Right atrium auricular region (tissue), 2 donors: ENCODE measurements at places on chromosomes 2 and 18.
A peak's percentile ranks its signal among the peaks of the same experiment; 100 is the strongest.

- no peak for DNase-seq
- no peak overlapping the region for H3K4me3 ChIP-seq
- H3K27me3 ChIP-seq, result no peaks in the 10 kb centered on the region
- H3K4me1 ChIP-seq, result no peaks in the 10 kb centered on the region
- no peaks in the 10 kb centered on the region for H3K36me3 ChIP-seq
These were observed 280.8 kb downstream of the SETBP1 start for GRCh38 chr18:44961288-44961995.

GRCh38 chr18:44859751-44860439 is 179.2 kb downstream of the SETBP1 start:
- H3K36me3 ChIP-seq, result no peaks in the 10 kb centered on the region
- H3K27me3 ChIP-seq, result no peaks in the 10 kb centered on the region
- no peak overlapping the region for H3K27ac ChIP-seq
- H3K4me1 ChIP-seq, result no peaks in the 10 kb centered on the region
- H3K4me3 ChIP-seq, result no peak overlapping the region

DNA sequence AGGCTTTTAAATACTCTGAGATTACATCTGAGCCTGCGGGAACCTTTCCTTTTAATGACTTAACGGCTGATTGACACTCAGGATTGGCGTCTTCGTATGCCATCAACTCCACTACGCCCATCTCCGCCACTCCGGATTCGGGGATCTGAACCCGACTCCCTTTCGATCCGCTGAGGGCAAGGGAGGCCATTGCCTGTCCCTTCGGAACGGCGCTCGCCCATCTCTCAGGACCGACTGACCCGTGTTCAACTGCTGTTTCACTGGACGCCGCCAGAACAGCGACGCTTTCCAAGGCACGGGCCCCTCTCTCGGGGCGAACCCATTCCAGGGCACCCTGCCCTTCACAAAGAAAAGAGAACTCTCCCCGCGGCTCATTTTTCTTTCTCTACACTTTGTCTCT is 90.4 kb downstream of the PID1 start:
- no peaks in the 10 kb centered on the region for H3K36me3 ChIP-seq
- H3K4me1 ChIP-seq, result no peaks in the 10 kb centered on the region
- no peak overlapping the region for H3K4me3 ChIP-seq
- no peaks in the 10 kb centered on the region for H3K27me3 ChIP-seq

- no peak overlapping the region for H3K4me3 ChIP-seq
- no peak for DNase-seq
- H3K36me3 ChIP-seq, result no peaks in the 10 kb centered on the region
- H3K4me1 ChIP-seq, result no peaks in the 10 kb centered on the region
- no peak overlapping the region for H3K27ac ChIP-seq
- H3K27me3 ChIP-seq, result no peaks in the 10 kb centered on the region
These were observed 10.6 kb downstream of the CFAP210 start for GRCh38 chr2:169683425-169684134.

DNA sequence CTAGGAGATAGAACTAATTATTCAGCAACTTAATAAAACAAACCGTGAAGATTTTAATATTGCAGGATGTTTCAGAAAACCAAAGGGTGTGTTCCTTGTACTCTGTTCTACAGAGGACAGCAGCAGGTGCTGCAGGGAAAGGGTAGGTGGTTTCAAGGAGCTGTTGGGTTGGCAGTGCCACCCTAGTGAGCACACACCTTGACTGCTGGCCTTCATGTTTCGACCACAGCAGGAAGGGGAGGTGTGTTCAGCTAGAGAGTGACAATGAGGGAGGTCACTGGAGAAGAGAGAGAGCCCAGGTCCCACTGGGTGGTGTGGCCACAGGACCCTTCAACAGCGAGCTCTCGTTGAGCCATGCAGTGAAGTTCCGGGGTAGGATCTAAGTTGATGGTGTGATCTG is 98.6 kb downstream of the ZNF236 start:
- H3K27me3 ChIP-seq, result no peaks in the 10 kb centered on the region
- H3K4me1 ChIP-seq, result no peaks in the 10 kb centered on the region
- H3K36me3 ChIP-seq, result peaks cover 46% of the 10 kb centered on the region
- DNase-seq, result no peak
- H3K4me3 ChIP-seq, result no peak overlapping the region

GRCh38 chr2:8462899-8463648 is 218.8 kb upstream of the ID2 start:
- no peak overlapping the region for H3K4me3 ChIP-seq
- DNase-seq, result peak; percentile 36
- no peaks in the 10 kb centered on the region for H3K4me1 ChIP-seq
- no peaks in the 10 kb centered on the region for H3K36me3 ChIP-seq
- no peak overlapping the region for H3K27ac ChIP-seq

DNA sequence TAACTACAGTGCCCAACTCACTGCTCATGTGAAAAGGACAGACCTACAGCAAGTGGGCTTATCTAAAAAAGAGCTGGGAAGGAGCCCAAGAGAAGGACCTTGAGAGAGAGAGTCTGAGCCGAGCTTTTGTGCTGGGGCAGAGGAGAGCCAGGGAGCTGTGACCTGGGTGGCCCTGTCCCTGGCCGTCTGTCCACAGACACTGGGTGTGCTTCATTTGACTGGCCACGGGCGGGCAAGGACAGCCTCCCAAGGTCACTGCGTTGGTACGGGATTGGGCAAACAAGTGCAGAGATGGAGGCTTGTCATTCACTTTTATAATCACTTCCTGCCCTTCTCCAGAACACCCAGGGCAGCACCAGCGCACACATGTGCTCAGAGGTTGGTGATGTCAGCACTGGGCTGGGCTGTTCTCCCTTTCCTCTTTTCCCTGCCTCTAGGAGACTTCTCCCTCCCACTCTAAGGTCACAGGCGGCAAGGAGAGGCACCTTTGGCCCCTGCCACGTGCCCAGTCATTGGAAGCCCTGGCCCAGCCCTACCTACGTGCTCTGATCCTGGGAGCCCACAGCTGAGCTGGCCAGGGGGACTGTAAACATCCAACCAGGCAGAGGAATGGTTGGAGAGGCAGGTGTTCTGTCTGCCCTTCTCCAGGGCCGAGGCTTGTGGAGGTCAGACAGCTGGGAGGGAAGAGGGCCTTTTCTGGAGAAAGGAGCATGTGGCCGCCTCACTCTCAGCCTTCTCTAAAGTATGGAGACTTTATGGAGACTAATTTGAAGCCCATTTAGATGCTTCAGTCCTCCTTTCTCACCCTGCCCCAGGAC is 6.4 kb upstream of the PSD4 start:
- no peak overlapping the region for H3K27ac ChIP-seq
- H3K4me1 ChIP-seq, result no peaks in the 10 kb centered on the region
- no peaks in the 10 kb centered on the region for H3K27me3 ChIP-seq
- H3K36me3 ChIP-seq, result no peaks in the 10 kb centered on the region
- no peak overlapping the region for H3K4me3 ChIP-seq

GRCh38 chr2:27627963-27628766 is 647 bp downstream of the CCDC121 start:
- no peaks in the 10 kb centered on the region for H3K4me1 ChIP-seq
- H3K4me3 ChIP-seq, result peak overlapping the region; percentile 78
- peaks cover 6% of the 10 kb centered on the region for H3K36me3 ChIP-seq
- no peaks in the 10 kb centered on the region for H3K27me3 ChIP-seq
- peak overlapping the region; percentile 72 for H3K27ac ChIP-seq

GRCh38 chr18:57659460-57660102 is 37.9 kb upstream of the NARS1 start:
- H3K36me3 ChIP-seq, result peaks cover 23% of the 10 kb centered on the region
- H3K4me3 ChIP-seq, result no peak overlapping the region
- no peak for DNase-seq
- no peaks in the 10 kb centered on the region for H3K27me3 ChIP-seq

DNA sequence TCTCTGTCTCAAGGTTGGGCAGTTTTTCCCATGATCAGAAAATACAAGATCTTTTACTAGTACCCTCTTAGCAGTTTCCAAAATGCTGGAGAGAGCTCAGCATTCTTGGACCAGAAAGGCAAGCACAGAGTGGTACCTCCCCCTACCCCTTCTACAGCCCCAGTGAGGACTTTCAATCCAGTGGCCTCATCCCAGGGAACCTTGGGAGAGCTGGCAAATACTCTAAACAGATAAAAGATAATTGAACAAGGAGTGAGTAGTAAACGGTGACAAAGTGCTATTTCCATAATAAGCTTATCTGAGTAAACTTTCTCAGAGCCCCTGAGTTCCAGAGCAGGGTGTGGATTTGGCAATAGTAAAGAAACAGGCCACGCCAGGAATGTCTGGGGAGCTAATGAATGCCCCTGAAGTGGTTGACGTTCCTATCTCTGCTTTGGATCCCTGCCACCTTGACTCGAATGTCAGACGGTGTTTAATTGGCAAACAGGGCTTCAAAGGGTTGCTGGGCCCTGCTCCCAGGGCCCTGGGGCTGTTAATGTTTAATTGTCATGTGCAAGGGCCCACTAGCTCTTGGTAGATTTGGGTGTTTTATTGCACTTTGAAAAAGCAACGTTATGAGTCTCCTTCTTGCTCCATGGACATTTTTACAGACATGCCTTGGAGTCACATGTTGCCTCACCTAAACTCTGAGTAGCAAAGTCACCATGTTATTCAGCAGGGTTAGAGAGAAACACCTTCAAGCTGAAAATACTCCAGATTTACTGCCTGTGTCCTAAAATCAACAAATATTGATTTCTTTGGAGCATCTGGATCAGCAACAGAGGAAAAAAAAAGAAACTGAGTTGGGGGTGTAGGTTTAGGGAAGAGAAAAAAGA is 239.9 kb downstream of the CYRIA start:
- H3K4me3 ChIP-seq, result no peak overlapping the region
- peak overlapping the region; percentile 62 for H3K27ac ChIP-seq
- no peaks in the 10 kb centered on the region for H3K36me3 ChIP-seq
- no peaks in the 10 kb centered on the region for H3K4me1 ChIP-seq

GRCh38 chr2:179021258-179021657 is 28.7 kb downstream of the CCDC141 start:
- no peak for DNase-seq
- H3K27ac ChIP-seq, result peak overlapping the region; percentile 75
- no peak overlapping the region for H3K4me3 ChIP-seq
